Fibroblast of skin of right quadriceps (primary cell): ENCODE measurements at places on chromosomes 7 and 10.

DNA sequence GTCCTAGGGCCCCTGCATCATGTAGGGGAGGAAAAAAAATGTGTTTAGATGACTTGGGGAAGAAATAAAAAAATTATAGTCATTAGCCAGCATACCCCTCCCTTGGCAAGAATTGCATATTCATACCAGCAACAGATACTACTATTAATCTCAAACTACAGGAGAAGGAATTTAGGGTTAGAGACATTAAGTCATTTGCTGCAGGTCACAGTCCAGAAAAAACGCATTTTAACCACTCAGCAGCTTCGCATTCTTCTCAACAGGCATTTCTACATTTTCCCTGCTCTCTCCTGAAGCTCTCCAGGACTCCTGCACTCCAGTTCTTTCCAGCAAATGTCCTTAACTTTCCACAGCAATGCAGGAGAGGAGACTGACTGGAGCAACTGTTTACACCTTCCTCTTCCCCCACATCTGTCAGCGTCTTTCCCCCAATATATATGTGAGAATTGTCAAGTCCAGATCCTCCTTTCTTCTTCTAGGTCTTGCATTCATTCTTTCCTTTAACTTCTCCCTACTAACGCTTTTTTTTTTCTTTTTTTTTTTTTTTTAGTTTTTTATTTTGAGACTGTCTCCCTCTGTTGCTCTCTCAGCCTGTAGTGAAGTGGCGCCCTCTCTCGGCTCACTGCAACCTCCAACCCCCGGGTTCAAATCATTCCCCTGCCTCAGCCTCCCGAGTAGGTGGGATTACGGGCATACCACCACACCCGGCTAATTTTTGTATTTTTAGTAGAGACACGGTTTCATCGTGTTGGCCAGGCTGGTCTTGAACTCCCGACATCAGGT lies 35.6 kb downstream of the PRPS1L1 start:
- DNase-seq = no peak

DNA sequence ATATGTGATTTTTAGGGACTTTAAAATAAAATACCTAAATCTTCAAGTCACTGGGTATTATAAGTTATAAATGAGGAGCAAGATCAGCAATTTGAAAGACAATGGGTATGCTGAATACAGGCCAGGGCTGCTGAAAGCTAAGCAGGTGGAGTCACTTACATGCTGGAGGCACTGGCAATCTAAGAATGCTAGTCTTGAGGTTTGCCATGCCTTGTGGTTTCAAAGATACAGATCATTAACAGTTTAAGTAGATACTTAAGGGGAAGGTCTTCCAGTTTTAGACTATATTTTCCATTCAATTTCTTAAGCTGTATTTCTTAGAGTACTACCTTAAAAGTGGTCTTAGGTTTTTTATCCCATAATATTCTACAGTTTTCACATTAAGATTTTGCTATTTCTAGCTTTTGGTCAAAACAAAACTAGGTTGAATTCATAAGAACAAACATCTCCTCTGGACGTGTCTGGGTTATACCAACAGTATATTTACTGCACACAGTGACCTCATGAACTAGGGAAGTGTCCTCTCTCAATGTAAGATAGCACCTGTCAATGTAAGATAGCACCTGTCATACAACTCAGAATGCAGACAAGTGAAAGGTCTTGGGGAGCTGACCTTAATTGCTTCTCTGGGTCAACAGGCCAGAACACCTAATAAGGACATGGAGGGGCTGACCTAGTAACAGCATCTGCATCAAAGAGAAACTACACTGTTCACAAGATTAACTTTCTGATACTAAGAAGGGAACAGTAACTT lies 2.0 kb downstream of the SRI start:
- DNase-seq = no peak

GRCh38 chr10:2232479-2232878 lies 495.2 kb upstream of the ADARB2 start:
- DNase-seq = no peak

GRCh38 chr7:153886506-153887441 lies 165.4 kb upstream of the DPP6 start:
- peak; percentile 2 for DNase-seq

GRCh38 chr7:135741905-135742304 lies 6.7 kb downstream of the FAM180A start:
- DNase-seq = no peak

DNA sequence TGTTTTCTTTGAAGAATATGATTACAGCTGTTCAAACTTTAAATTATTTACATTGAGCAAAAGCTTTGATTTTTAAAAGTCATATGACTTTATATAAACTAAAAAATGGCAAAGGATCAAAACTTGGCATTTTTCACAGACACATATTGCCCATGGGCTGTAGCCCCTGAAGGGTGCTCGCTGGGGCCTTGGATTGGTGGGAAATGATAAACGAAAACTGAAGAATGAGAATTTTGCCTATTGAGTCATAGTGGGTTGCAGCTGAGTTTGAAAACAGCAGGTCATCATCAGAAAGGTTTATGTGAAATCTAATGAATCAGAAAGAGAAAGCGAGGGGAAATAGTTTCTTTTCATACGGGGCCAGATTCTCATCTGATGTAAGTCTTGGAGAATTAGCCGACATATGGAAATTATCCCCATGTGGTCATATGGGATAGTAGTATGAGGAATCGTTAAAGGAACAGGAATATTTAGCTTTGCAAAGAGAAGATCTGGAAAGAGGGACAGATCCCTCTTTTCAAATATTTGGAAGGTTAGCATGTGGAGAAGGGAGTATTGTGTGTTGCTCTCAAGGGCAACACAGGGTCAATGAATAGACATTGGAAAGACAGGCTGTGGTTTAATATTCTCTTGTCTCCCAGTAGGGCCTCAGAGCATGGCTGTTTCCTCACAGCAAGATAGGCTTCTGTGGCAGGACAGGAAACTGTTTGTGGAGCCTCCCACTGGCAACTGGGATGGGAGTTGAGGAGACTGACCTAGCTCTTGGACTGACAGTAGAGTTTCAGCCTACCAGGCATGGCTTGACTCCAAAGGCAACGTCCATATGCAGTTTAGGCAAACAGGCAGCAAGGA lies 119.0 kb downstream of the FZD1 start:
- peak; percentile 91 for DNase-seq

GRCh38 chr7:103573479-103574058 lies 127.6 kb upstream of the SLC26A5 start:
- peak; percentile 38 for DNase-seq

DNA sequence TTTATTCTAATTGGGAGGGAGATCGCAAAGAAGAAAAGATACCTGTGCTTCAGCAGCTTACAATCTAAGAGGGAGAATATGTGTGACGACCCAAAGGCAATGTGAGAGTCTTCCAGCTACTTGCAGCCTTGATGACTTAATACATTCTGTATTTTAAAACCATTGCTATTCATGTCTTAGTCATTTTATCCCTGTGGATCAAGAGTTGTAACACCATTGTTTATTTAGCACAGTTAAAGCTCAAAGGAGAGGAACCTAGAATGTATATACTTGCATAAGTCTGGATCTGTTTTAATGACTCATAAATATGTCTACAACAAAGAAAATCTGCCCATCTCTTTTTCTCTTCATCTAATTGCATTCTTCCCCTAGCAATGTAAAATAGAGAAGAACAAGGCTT lies 117.9 kb upstream of the DLX6 start:
- no peak for DNase-seq

GRCh38 chr7:1661461-1661860 lies 8.6 kb upstream of the ELFN1 start:
- DNase-seq = no peak

- DNase-seq = no peak
Measured at GRCh38 chr7:51680594-51681399, 364.2 kb upstream of the COBL start.

DNA sequence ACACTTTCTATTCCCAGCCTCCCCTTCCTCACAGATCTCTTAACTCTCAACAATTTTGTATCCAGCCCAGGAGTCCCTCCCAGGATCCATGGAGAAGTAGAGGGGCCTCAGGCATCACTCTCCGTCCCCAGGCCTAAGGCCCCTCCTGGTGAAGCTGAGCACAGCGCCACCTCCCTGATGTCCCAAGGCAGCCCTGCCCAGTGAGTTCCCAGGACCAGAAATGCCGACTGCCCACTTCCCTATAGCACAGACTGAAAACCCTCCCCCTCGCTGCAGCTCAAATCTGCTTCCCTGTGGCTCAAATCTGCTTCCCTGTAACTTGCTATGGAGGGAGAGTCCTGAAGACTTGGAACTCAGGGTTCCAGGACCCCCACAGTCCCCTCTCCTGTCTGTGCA lies 35.6 kb downstream of the YKT6 start:
- DNase-seq = no peak

DNA sequence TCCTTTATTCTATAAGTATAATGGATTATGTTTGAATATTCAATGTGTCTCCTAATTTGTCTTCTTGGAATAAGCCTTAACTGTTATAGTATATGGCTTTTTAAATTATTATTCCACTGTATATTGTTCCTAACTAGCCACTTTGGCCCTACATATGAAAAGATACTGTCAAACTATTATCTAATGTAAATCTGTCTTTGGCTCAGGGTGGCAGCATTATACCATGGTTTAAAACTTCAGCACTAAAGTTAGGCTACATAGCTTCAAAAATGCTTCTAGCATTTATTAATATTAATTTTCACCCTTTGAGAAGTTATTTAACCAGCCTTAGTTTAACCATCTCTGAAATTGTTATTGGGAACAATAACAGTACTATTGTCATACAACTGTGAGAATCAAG lies 543.1 kb upstream of the MBL2 start:
- DNase-seq = peak; percentile 28

GRCh38 chr7:51033727-51034520 lies 251.2 kb upstream of the GRB10 start:
- no peak for DNase-seq

GRCh38 chr7:114929570-114929969 lies 7.7 kb downstream of the MDFIC start:
- DNase-seq = no peak

- peak; percentile 26 for DNase-seq
Measured at GRCh38 chr7:111045449-111045848, 45.5 kb upstream of the LRRN3 start.

GRCh38 chr7:19121977-19122588 lies 4.6 kb upstream of the TWIST1 start:
- peak; percentile 71 for DNase-seq

DNA sequence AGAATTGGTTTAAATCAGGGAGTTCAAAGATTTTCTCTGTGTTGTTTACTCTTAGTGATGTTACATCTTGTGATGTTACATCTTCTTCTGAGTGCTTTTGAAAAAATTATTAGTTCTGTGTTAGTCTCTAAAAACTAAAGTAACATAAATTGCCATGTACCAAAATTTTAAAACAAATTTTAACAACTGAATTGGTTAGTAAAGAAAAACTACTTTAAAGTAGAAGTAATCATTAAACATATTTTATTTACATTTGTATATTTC lies 5.2 kb upstream of the IGF2BP3 start:
- no peak for DNase-seq

DNA sequence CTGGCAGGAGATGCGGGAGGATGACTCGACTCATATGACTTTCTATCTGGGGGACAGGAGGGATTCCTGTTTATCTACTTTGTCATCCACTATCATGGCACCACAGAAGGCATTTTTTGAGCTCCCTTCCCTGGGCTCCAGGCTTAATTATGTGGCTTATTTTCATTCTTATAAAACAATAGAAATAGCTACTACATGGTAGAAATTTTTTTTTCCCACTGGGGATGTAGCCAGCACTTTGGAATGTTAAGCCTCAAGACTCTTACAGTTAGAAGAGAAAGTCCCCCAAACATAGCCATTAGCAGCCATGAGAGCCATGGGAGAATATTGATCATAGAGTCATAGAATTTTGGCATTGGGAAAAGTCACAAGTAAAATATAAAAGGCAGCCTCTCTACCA lies 14.6 kb upstream of the FAM180A start:
- peak; percentile 53 for DNase-seq

- DNase-seq = no peak
Measured at GRCh38 chr7:141652691-141653090, 49.3 kb downstream of the DENND11 start.

DNA sequence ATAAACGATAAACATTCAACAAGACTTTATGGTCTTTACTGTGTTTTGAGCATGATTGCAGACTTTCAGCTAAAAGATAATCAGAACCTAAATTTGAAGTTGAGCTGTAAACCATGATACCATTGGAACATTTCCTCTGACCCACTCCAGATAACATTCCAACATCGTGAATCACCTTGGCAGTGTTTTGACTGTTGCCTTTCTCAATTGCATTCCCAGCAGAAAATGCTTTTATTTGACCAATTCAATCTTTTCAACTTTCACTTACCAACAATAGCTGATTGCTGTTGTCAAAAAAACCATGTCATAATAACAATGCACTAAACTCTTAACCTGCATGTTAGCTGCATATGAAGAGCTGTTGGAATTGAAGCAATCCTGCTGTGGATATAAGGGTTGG lies 165.5 kb downstream of the MDFIC start:
- peak; percentile 86 for DNase-seq

DNA sequence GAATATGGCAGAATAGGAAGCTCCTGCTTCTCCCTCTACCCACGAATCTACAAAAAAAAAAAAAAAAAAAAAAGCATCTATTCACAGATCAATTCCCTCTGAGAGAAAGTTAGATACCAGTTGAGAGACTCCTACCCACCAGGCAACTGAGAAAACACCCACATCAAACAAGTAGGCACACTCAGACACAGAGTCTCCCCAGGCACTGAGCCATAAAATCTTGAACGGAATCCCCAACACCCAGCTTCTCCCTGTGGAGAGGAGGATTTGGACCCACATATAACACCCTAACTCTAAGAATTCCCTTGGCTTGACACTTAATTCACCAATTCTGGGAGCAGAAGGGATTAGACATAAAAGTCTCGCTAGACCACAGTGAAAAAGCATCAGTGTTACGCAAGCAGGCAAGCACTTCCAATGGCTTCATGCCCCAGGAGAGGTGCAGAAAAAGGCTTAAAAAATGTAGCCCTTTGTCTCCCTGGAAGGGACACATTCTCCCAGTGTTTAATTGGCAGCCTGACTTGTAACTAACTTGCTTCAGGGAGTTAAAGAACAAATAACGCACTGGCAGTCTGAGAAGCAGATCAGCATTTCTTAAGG lies 192.2 kb downstream of the ELAPOR2 start:
- DNase-seq = no peak

- no peak for DNase-seq
Measured at GRCh38 chr10:110824152-110824441, 47.6 kb upstream of the PDCD4 start.

- no peak for DNase-seq
Measured at GRCh38 chr7:108598914-108599580, 29.4 kb downstream of the DNAJB9 start.

GRCh38 chr7:46577394-46577793 lies 656.3 kb upstream of the IGFBP3 start:
- peak; percentile 34 for DNase-seq
